ENCODE measurements at places on chromosomes 2 and 18.

GRCh38 chr18:48319801-48320638 is 89.2 kb downstream of the ZBTB7C start:
- no peak for DNase-seq

DNA sequence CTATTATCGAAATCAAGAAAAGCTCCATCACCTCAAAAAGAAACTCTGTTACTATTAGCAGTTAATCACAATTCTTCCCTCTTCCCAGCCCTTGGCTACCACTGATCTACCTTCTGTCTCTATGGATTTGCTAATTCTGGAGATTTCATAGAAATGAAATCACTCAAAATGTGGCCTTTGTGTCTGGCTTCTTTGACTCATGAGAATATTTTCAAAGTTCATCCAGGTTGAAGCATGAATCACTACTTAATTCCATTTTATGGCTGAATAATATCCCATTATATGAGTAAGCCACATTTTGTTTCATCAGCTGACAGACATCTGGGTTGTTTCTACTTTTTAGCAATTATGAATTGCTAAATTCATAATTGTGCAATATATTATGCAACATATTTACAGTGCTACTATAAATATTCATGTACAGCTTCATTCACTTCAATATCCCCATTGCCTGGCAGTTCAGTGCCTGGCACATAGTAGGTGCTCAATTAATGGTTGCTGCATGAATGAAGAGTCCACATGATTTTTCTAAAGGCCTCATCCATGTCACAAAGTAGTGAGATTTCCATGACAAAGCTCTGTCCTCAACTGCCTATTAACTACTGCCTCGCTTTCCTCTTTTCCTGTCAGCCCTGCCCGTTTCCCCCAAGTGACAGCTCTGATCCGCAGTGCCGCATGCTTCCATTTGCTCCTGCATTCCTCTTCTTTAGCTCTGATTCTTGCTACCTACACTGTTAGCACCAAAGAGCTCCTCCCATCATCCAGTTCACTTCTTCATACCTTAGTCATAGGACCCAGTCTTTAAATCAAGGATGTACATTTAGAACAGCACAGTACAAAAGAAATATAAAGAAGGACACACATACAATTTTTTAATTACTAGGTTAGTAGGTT is 32.8 kb downstream of the CCDC93 start:
- no peak for DNase-seq

GRCh38 chr18:43592269-43592668 is 315.0 kb upstream of the SYT4 start:
- no peak for DNase-seq

DNA sequence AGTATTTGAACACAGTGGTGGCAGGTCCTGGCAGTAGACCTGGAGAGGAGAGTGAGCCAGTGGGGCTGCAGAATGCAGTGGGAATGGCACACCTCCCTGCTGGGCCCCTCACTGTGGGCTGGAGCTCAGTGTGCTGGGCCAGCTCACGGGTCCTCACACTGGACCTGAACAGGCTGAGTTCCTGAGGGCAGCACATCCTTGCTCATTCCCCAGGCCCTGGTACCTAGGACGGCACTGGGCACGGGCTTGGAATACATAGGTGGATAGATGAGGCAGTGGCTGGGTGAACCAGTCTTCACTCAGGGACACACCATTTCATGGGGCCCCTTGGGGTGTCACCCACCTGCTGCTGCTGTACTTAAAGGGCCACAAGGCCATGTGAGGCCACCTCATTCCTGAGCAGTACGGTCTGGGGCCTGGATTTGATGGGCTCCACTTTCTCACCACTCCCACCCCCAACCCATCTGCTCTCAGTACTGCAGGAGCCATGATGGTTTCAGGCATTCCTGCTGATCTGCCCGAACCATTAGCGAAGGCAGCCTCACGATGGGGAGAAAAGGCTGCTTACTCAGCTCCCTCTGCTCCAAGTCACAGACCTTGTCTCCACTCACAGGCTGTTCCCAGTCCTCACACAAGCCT is 4.2 kb downstream of the TMEM177 start:
- DNase-seq, result no peak

DNA sequence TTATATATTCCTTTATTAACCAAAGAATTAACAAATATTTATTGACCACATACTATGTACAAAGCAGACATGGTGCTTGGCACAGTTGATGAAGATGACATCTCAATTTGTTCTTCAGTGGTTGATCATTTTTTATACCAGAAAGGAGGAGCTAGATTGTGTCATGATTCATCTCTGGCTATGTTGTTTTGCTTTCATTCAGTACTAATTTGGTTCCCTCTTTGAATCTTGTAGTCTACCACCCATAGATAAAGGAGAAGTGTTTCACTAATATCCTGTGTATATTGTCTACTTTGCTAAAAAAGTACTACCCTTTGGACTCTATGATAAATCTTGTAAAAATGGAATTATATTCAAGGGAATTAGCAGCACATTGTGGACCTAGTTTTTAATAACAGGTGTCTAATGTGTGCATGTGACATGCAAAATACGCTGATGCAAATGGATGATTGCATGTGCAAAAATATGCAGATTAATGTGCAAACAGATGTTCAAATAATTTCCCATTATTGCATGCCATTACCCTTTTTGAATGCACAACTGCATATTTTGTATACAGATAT is 313.2 kb upstream of the ZEB2 start:
- no peak for DNase-seq

GRCh38 chr2:100269889-100270288 is 52.4 kb downstream of the LONRF2 start:
- DNase-seq, result no peak

DNA sequence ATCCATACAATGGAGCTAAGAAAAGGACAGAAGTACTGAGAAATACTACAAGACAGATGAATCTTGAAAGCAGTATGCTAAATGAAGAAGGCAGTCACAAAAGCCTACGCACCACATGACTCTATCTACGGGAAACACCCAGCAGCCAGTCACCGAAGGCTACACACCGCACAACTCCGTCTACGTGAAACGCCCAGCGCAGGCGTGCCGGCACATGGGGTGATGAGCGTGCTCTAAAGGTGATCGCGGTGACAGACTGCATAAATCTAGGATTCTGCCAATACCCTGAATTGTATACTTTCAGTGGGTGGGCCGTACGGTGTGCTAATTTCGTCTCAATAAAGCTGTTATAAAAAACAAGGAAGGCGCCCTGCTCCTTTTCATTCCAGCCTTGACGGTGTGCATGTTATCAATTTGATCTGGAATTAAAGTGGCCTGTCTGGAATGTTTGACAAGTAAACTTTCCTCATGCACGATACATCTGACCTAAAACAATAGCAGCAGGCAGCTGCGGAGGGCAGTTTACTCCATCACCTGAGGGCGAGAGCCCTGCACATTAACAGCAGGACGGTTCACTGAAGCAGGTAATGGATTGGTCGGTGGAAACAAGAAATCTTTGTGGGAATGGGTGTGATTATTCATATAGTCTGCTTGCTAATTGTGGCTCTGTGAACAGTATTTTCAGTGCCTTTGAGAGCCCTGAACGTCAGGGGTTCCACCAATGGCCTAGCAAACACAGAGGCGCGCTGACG is 86.2 kb upstream of the SALL3 start:
- DNase-seq, result no peak

GRCh38 chr2:39091543-39091942 is 29.3 kb downstream of the SOS1 start:
- DNase-seq, result no peak

- DNase-seq, result no peak
These were observed 212.8 kb downstream of the BCL2 start for GRCh38 chr18:63106727-63107126.
